ENCODE measurements at places on chromosomes 3 and 15.

- DNase-seq, result no peak
Measured at GRCh38 chr15:52246686-52247431, 48.7 kb downstream of the MYO5C start.

DNA sequence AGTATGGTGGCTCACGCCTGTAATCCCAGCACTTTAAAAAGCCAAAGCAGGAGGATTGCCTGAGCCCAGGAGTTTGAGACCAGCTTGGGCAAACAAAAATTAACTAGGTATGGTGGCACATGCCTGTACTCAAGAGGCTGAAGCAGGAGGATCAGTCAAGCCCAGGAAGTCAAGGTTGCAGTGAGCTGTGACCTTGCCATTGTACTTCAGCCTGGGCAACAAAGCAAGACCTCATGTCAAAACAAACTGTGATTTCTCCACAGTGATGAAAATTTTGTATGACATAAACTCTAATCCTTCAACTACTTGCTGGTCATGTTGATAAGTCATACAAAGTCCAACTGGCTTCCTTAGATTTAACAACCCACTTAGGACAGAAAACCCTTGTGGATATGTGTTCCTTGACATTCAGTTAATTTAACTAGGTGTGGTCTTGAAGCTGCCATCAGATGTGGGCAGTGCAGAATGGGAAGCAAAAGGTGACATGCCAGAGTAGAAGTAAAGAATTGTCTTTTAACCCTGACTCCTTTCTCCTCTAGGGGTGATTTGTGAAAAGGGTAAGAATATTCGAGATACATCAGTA, 263.3 kb downstream of the PTPRG start:
- DNase-seq, result no peak

DNA sequence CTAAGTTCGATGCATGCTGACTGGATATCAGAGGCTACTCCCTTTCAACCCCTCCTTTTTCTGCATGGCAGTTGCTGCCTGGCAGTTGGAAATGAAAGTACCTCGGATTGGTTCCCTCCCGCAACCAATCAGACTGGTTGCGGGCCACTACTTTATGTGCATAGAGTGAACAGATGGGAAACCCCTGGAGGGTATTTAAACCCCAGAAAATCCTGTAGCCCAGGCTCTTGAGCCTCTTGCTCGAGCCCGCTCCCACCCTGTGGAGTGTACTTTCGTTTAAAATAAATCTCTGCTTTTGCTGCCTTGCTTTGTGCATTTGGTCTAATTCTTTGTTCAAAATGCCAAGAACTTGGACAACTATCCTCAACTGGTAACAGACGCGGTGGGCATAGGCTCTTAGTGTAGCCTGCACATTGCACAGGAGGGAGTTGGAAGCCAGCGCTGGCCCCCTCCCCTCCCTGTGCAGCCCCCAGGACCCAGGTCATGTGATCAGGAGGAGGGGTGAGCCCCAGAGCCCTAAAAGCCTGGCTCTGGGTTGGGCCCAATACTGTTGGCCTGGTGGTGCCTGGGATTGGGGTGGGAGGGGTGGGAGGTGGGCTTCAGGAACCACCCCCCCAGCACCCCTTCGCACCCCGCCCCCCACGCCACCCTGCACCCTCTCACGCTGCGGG, 26.8 kb downstream of the RHCG start:
- no peak for DNase-seq

GRCh38 chr3:112459750-112460149, 39.5 kb downstream of the BTLA start:
- no peak for DNase-seq

GRCh38 chr15:81747482-81747881, 298.3 kb downstream of the MEX3B start:
- no peak for DNase-seq

DNA sequence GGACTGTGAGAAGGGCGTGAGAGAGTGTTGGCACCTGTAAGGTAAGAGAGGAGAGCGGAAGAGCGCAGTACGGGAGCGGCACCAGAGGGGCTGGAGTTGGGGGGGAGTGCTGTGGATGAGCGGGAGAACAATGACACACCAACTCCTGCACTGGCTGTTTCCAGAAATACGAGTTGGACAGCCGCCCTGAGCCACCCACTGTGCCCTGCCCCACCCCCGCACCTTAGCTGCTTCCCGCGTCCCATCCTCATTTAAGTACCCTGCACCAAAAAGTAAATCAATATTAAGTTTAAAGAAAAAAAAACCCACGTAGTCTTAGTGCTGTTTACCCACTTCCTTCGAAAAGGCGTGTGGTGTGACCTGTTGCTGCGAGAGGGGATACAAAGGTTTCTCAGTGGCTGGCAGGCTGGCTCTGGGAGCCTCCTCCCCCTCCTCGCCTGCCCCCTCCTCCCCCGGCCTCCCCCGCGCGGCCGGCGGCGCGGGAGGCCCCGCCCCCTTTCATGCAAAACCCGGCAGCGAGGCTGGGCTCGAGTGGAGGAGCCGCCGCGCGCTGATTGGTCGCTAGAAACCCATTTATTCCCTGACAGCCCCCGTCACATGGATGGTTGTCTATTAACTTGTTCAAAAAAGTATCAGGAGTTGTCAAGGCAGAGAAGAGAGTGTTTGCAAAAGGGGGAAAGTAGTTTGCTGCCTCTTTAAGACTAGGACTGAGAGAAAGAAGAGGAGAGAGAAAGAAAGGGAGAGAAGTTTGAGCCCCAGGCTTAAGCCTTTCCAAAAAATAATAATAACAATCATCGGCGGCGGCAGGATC, at the start of gene SOX2:
TSS of gene SOX2 (plus strand) at position 601 of the 811 bp plus-strand sequence. CDS start 436 bp downstream, outside the sequence.
- DNase-seq, result peak; percentile 80

- peak; percentile 73 for DNase-seq
Measured at GRCh38 chr3:12884186-12884680, 42.9 kb upstream of the RPL32 start.

GRCh38 chr15:89112341-89112971, 24.2 kb downstream of the ABHD2 start:
- DNase-seq, result no peak

- no peak for DNase-seq
Measured at GRCh38 chr3:138397983-138398382, 36.4 kb upstream of the ESYT3 start.

GRCh38 chr3:187062526-187063177, 76.6 kb downstream of the RPL39L start:
- no peak for DNase-seq

GRCh38 chr15:82048811-82049210, 3.0 kb upstream of the MEX3B start:
- DNase-seq, result no peak

DNA sequence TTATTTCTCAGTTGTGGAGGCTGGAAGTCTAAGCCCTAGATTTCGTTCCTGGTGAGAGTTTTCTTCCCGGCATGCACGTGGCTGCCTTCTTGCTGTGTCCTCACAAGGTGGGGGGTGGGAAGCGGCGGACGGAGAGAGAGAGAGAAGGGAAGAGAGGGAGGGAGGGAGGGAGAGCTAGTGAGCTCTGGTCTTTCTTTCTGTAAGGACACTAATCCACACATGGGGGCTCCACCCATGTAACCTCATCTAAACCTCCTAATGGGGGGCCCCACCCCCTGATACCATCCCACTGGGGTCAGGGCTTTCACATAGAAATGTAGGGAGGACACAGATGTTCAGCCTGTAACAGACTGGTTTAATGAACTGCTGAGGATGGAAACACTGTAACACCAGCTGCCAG, 7.3 kb downstream of the FBLN2 start:
- DNase-seq, result no peak

DNA sequence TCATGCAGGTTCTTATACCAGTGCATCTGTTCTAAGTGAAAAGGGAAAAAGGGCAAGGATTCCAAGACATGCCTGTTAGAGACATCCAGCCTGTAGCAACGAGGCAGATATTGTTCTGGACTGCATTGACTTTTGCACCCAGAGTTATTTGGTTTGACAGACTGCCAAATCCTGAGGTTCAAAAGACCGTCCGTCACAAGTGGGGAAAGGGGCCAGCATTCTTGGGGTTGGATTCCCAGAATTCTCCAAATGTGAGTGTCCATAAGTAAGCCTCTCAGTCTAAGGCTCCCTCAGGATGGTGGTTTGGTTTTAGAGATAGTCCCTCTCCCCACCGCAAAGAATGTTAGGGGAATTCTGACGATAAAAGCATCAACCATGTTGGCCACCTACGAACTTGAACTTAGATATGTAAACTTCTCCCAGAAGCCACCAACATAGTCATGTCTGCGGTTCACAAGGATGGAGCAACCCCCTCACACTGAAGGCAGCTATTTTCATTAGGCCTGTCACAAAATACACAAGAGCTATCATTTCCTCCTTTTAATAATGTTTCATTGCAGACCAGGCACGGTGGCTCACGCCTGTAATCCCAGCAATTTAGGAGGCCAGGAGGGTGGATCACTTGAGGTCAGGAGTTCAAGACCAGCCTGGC, 13.6 kb upstream of the LACTB start:
- DNase-seq, result no peak

- DNase-seq, result no peak
Measured at GRCh38 chr3:14299767-14300166, 102.6 kb upstream of the SLC6A6 start.

GRCh38 chr3:107409365-107409764, 32.1 kb downstream of the CCDC54 start:
- no peak for DNase-seq

GRCh38 chr3:44476181-44476611, 1.3 kb downstream of the ZNF445 start:
- no peak for DNase-seq

DNA sequence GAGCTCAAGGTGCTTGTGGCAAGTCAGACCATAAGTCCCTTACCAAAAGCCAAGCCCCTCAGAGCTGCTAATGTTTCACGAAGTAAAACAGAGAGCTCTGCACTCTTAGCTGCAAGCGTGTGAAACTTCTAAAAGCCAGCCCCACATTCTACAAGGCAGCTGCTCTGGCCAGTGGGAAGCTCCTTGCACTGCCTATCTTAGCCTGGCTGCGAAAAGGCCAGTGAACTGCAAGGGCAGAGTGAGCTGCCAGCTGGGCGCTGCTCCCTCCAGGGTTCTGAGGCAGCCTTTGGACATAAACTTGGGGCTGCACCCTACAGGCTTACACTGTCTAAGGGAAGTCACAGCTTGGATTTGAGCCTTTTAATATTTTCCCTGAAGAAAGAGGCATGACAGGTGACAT, 2.2 kb upstream of the MUSTN1 start:
- DNase-seq, result no peak

- no peak for DNase-seq
Measured at GRCh38 chr3:170500995-170501394, 82.3 kb downstream of the CLDN11 start.

- DNase-seq, result no peak
Measured at GRCh38 chr3:174548841-174549623, 310.1 kb upstream of the NAALADL2 start.

DNA sequence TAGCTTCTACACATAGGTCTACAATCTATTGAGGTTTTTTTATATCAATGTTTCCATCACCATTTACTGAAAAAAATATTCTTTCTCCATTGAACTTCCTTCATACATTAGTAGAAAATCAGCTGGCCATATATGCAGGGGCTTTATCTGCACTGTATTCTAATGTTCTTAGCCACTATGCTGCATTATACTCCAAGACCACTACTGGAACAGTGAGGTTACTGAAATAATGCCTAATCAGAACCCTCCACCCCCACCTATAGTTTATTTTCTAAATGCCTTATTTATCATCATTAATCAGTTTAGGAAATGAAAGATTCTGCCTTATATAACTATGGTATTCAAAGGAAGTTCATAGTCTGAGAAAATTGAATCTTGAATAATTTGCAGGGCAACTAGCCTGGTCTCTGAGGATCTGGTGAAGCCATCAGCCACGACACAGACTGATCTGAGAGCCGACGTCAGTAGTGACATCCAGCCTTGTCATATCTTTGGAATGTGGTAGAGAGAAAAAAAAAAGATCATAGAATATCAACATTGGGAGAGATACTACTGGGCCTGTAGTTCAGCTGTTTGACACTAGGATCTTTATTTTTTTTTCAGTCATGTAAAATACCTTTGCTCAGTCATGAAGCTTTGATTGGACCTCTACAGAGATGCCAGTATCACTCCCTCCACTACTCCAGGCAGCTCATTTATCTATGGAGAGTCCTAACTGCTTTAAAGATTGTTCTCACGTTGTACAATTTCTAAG, 66.6 kb downstream of the P3H2 start:
- DNase-seq, result no peak

DNA sequence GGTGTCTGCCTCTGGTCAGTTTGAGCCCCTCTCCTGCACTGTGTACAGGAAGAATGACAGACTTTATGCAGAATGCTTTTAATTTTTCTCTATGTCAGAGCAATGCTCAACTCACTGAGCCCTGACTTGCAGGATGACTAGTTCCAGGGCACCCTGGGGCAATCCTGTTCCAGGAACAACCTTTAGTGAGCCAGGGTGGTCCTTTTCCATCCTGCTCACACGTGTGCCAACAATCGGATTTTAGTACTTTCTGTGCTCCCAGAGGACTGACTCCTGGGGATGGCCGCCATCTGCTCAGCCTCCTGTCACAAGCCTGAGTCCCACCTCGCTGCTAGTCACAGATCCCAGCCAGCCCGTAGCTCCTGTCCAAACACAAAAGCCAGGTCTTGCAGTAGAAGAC, 48.2 kb upstream of the ALDH1A3 start:
- DNase-seq, result no peak

- DNase-seq, result no peak
Measured at GRCh38 chr15:91100814-91101607, 954 bp downstream of the SV2B start.

DNA sequence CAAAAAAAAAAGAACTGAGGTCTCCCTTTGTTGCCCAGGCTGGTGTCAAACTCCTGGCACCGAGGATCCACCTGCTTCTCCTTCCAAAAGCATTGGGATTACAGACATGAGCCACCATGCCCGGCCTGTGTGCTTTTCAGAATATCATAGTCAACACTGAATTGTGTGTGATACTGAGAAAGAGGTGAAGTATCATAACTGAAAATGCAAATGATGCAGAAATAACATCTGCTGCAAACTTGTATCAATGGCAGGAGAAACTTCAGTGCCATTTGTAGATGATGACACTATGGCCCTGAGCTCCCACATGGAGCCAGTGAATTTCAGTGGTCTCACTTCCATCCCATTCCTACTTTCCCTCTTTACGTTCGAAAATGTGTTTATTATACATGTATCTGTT, 21.9 kb downstream of the IL12A start:
- no peak for DNase-seq

DNA sequence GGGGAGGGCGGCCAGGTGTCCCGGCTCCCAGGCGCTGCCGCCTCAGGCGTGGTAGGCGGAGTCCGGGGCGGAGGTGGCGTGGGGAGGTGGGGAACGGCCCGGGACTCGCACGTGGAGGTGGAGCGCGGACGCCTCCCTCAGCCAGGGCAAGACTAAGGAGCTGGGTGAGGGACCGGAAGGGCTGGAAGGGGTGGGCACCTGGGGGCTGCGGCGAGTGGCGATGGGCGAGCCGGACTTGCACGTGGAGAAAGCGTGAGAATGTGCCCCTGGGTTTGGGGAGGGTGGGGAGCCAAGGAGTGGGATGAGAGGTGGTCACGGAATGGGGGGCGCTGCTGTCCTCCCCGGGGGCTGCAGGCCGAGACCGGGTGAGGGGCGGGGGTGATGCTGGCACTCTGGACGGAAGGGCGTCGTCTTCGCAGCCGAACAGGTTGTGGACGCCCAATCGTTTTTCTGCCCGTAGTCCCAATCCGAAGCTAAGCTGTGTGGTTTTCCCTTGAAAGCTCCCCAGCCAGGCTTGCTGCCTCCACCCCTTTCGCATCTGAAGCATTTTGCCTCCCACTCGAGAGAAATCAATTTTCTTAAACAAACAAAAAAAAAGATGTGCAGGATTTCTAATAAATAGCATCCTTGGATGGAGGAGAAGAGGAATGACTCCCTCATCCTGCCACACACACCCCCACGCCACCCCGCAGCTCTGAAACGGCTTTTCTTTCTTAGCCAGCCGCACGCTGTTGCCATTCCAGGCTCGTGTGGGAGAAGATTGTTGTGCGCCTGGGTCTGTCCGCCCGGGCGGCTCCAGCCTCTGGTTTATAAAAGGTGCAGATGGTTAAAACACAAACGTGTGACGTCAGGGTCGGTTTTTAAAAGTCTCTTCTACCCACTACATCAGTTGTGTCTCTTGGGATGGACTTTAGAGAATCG, 62.5 kb upstream of the ANKRD28 start:
- peak; percentile 61 for DNase-seq

Data from occipital lobe (tissue), 3 donors.